ENCODE measurements at places on chromosomes 5 and 9. TPM values are rescaled to one million over a fixed set of nuclear protein-coding genes. Genes with fewer than 3 reads are reported as not detected.

- H3K4me1 ChIP-seq: no peaks in the 10 kb centered on the region
- DNase-seq: no peak
- H3K27ac ChIP-seq: no peak overlapping the region
- H3K27me3 ChIP-seq: no peaks in the 10 kb centered on the region
- no peak overlapping the region for H3K4me3 ChIP-seq
Observed at GRCh38 chr5:108814551-108814950, 66.9 kb downstream of the FER start.

GRCh38 chr5:82601077-82601476 lies 322.9 kb upstream of the RPS23 start:
- peak; percentile 61 for DNase-seq
- H3K36me3 ChIP-seq: no peaks in the 10 kb centered on the region
- no peak overlapping the region for H3K4me3 ChIP-seq
- H3K4me1 ChIP-seq: no peaks in the 10 kb centered on the region
- no peaks in the 10 kb centered on the region for H3K27me3 ChIP-seq

Gene SLC28A3
- total RNA-seq: 6.3 TPM

- no peaks in the 10 kb centered on the region for H3K4me1 ChIP-seq
- no peaks in the 10 kb centered on the region for H3K27me3 ChIP-seq
- H3K27ac ChIP-seq: no peak overlapping the region
- no peak for DNase-seq
Observed at GRCh38 chr5:67417839-67418238, 221.2 kb upstream of the CD180 start.

GRCh38 chr9:28941856-28942255 lies 1368.6 kb upstream of the C9orf72 start:
- no peaks in the 10 kb centered on the region for H3K36me3 ChIP-seq
- no peaks in the 10 kb centered on the region for H3K27me3 ChIP-seq
- no peaks in the 10 kb centered on the region for H3K4me1 ChIP-seq
- H3K4me3 ChIP-seq: no peak overlapping the region

DNA sequence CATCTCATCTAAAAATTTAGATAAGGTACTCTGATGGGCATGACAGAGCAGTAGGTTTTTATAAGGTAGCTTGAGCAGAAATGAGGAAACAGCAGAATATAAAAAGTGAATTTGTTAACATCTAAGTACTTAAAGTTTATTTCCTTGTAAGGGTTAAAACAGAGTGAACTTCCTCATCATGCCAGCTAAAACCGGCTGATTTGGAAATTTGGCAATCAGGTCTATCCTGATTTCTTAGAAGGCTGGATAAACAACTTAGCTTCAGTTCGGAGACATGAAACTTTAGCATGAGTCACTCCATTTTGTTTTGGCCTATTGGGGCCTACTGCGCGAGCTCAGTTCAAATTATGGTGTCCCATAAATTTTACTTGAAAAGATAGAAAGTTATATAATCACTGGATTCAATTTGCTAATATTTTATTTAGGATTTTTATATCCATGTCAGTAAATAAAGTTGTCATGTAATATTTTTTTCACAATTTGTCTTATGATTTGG lies 241.6 kb upstream of the RORB start:
- no peaks in the 10 kb centered on the region for H3K4me1 ChIP-seq
- DNase-seq: no peak
- no peaks in the 10 kb centered on the region for H3K36me3 ChIP-seq

- no peaks in the 10 kb centered on the region for H3K4me1 ChIP-seq
- H3K27me3 ChIP-seq: no peaks in the 10 kb centered on the region
- no peak overlapping the region for H3K4me3 ChIP-seq
- no peaks in the 10 kb centered on the region for H3K36me3 ChIP-seq
- H3K27ac ChIP-seq: no peak overlapping the region
Observed at GRCh38 chr9:99445371-99445891, 223.3 kb downstream of the SEC61B start.

GRCh38 chr5:168114444-168115017 lies 176.9 kb upstream of the WWC1 start:
- H3K27me3 ChIP-seq: no peaks in the 10 kb centered on the region
- no peaks in the 10 kb centered on the region for H3K4me1 ChIP-seq
- H3K36me3 ChIP-seq: no peaks in the 10 kb centered on the region
- H3K4me3 ChIP-seq: no peak overlapping the region
- no peak overlapping the region for H3K27ac ChIP-seq
- no peak for DNase-seq

DNA sequence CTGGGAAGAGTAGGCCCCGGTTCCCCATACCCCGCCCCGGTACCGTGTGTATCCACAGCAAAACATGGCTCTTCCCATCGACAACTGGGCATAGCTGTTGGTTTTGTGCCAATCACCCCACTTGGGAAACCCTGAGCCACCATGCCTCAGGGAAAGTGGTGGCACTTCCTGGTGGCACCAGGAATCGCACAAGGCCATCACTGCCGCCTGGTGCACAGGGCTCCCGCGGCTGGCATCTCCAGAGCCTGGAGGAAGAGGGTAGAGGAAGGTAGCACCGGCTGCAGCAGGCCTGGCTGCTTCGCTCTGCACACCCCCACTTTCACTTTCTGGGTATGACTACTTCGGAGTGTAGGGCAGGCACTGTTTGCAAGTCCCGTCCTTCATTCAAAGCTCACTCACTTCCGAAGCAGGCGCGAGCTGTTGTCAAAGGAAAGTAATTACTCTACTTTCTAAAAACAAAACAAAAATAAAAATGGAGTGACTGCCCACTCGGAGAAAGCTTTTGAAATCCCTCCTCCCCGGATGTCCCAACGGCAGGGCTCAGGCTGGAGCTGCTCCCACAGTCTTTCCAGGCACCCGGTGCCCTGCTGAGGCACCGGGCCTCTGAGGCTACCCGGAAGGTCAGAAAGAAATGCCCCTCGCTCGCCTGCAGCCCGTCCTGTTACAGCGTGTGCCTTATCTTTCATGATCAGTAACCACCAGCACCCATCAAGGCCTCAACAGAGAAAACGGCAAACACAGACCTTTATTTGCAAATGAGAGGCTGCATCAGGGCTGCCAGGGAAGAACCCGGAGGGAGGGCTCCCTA lies 2.0 kb downstream of the BRD3 start:
- no peaks in the 10 kb centered on the region for H3K27me3 ChIP-seq
- H3K4me1 ChIP-seq: peaks cover 8% of the 10 kb centered on the region
- peak; percentile 66 for DNase-seq
- H3K36me3 ChIP-seq: no peaks in the 10 kb centered on the region
- peak overlapping the region; percentile 83 for H3K27ac ChIP-seq
- H3K4me3 ChIP-seq: peak overlapping the region; percentile 53

Gene FXN
- total RNA-seq: 4.2 TPM

DNA sequence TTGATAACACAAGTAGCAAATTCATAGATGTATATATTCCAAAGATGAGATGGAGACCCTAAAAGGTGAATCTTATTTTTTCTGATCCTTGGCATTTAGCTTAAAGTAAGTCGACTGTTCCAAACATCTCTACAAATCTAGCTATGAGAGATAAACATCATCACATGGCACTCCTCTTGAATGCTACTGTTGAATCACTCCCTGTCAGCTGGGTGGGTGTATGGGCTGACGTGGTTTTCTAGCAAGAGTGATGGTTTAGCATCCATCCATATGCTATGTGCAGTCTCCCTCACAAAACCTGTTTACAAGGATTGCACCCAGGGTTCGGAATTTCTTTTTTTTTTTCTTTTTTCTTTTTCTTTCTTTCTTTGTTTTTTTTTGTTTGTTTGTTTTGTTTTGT lies 13.8 kb downstream of the ACO1 start:
- no peak for DNase-seq
- no peaks in the 10 kb centered on the region for H3K27me3 ChIP-seq
- no peaks in the 10 kb centered on the region for H3K36me3 ChIP-seq
- H3K4me1 ChIP-seq: no peaks in the 10 kb centered on the region
- H3K4me3 ChIP-seq: no peak overlapping the region

GRCh38 chr9:105978826-105979225 lies 284.5 kb downstream of the TMEM38B start:
- H3K27me3 ChIP-seq: no peaks in the 10 kb centered on the region
- H3K27ac ChIP-seq: no peak overlapping the region
- H3K36me3 ChIP-seq: no peaks in the 10 kb centered on the region
- H3K4me1 ChIP-seq: no peaks in the 10 kb centered on the region

DNA sequence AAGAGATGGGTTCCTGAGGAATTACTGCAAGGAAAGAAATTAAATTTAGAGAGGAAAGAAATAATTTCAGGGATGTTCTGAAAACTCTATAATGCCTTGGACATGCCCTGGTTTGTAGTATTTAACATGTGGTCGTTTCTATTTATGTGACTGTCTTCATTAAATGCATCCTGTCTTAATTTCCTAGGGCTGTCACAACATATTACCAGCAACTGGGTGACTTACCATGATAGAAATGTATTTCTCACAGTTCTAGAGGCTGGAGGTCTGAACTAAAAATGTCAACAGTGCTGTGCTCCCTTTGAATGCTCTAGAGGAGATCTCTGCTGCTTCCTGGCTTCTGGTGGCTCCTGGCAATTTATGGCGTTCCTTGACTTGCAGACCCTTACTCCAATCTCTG lies 287.7 kb downstream of the FBXL7 start:
- no peaks in the 10 kb centered on the region for H3K27me3 ChIP-seq
- no peak overlapping the region for H3K4me3 ChIP-seq
- H3K4me1 ChIP-seq: no peaks in the 10 kb centered on the region
- H3K36me3 ChIP-seq: no peaks in the 10 kb centered on the region
- no peak for DNase-seq

Gene MEIKIN
- not detected for total RNA-seq

Gene ADAMTS12
- 0.53 TPM for total RNA-seq

Gene CAMK4
- total RNA-seq: 38.8 TPM

DNA sequence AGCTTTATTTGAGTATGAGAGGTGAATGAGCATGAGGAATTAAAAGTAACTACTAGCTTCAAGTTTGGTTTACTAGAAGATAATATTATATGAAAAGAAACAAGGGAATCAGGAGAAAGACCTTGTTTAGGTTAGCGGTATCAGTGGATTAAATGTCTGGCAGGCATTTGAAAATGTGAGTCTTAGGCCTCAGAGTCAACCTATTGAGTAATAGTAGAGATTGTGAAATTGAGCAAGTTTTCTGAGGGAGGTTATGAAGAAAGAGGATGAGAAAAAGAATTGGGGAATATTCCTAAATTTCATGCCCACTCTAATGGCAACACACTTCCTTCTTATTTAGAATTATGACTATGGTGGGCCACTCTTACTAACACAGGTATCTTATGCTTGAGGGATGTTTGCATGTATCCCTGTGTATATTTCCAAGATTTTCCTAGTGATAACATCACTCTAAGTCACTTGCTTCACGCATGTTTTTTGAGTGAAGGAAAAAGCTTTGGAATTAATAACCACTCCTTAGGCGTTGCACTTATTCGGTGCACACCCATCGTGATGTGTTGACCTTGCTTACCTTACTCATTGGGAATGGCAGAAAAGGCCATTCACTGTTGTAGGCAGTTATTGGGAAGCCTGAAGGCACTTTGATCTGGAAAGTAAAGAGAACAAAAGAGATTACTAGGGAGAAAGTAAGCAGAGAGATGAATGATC lies 8.2 kb upstream of the ELL2 start:
- H3K4me3 ChIP-seq: no peak overlapping the region
- H3K27me3 ChIP-seq: no peaks in the 10 kb centered on the region
- H3K27ac ChIP-seq: no peak overlapping the region
- no peak for DNase-seq

DNA sequence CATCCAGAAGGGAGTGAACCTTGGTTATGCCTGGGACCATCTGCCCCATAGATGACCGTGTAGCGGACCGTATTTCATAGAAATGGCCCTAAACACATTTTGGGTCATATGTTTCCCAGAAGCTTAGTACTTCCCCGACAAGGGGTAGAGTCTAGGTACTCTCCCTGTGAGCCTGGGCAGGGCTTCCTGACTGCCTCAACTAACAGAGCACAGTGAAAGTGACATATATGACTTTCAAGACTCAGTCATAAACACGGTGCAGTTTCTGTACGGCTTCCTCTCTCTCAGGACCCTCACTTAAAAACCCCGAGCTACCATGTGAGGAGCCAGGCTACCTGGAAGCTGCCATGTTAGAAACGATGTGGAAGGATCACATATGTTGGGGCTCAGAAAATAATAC lies 20.9 kb downstream of the C9orf57 start:
- no peaks in the 10 kb centered on the region for H3K4me1 ChIP-seq
- no peaks in the 10 kb centered on the region for H3K27me3 ChIP-seq
- no peaks in the 10 kb centered on the region for H3K36me3 ChIP-seq
- no peak overlapping the region for H3K27ac ChIP-seq

GRCh38 chr9:33524306-33524947 lies 376 bp downstream of the ANKRD18B start:
- H3K4me3 ChIP-seq: peak overlapping the region; percentile 40
- no peaks in the 10 kb centered on the region for H3K36me3 ChIP-seq
- no peak overlapping the region for H3K27ac ChIP-seq
- peaks cover 21% of the 10 kb centered on the region for H3K27me3 ChIP-seq

GRCh38 chr9:108703429-108703828 lies 152.4 kb downstream of the ACTL7B start:
- no peaks in the 10 kb centered on the region for H3K4me1 ChIP-seq
- DNase-seq: no peak
- H3K27me3 ChIP-seq: no peaks in the 10 kb centered on the region
- no peak overlapping the region for H3K27ac ChIP-seq
- H3K36me3 ChIP-seq: no peaks in the 10 kb centered on the region
- H3K4me3 ChIP-seq: no peak overlapping the region

GRCh38 chr5:142810743-142811290 lies 40.6 kb downstream of the ARHGAP26 start:
- H3K27me3 ChIP-seq: no peaks in the 10 kb centered on the region
- no peaks in the 10 kb centered on the region for H3K36me3 ChIP-seq
- no peak overlapping the region for H3K27ac ChIP-seq
- H3K4me3 ChIP-seq: no peak overlapping the region
- no peak for DNase-seq
- H3K4me1 ChIP-seq: peaks cover 53% of the 10 kb centered on the region

Gene NR2F1-AS1
- 2.2 TPM for total RNA-seq

Gene PCDHGA3
- 0.40 TPM for total RNA-seq

DNA sequence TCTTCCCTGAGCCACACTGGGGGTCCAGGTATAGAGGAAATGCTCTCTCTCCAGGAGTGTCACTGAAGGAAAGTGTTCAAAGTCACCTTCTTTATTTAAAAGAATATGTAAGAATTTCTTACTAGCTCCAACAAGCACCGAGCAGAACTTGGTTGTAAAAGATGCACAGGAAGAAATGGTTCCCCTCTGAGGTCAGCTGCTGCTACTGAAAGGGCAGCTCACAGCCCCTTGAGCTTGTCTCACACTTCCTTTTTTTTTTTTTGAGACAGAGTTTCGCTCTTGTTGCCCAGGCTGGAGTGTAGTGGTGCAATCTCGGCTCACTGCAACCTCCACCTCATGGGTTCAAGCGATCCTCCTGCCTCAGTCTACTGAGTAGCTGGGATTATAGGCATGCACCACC lies 77.2 kb downstream of the PRRT1B start:
- H3K27ac ChIP-seq: no peak overlapping the region
- H3K27me3 ChIP-seq: no peaks in the 10 kb centered on the region
- no peaks in the 10 kb centered on the region for H3K36me3 ChIP-seq
- H3K4me1 ChIP-seq: peaks cover 9% of the 10 kb centered on the region

- no peaks in the 10 kb centered on the region for H3K27me3 ChIP-seq
- H3K4me1 ChIP-seq: no peaks in the 10 kb centered on the region
- no peaks in the 10 kb centered on the region for H3K36me3 ChIP-seq
- H3K4me3 ChIP-seq: no peak overlapping the region
- DNase-seq: no peak
Observed at GRCh38 chr5:149288436-149288835, 16.8 kb downstream of the AFAP1L1 start.

GRCh38 chr5:16548115-16548514 lies 68.7 kb downstream of the RETREG1 start:
- no peaks in the 10 kb centered on the region for H3K4me1 ChIP-seq
- no peak for DNase-seq
- no peaks in the 10 kb centered on the region for H3K27me3 ChIP-seq
- no peak overlapping the region for H3K27ac ChIP-seq
- no peaks in the 10 kb centered on the region for H3K36me3 ChIP-seq
- no peak overlapping the region for H3K4me3 ChIP-seq

Gene PTGR1
- total RNA-seq: 829 TPM

- no peak for DNase-seq
- no peaks in the 10 kb centered on the region for H3K36me3 ChIP-seq
- H3K4me1 ChIP-seq: no peaks in the 10 kb centered on the region
Observed at GRCh38 chr9:76585487-76586389, 126.8 kb downstream of the GCNT1 start.
